ENCODE measurements at places on chromosomes 3 and 15.

DNA sequence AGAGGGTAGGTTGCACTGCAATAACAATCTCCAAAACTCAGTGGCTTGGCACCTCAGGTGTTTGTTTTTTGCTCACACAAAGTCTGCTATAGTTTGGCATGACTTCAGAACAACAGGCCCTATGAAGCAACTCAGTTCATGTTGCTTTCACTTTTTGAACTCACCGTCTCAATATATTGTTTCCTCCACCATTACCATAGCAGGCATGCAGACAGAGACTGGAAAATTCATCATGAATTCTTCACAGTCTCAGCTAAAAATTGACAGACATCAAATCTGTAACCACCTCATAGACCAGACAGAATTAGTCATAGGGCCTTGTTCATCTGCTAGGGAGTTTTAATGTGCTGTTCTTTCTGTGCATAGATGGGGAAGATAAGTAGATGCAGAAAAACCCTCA, 161.4 kb upstream of the POU1F1 start:
- no peak for DNase-seq

DNA sequence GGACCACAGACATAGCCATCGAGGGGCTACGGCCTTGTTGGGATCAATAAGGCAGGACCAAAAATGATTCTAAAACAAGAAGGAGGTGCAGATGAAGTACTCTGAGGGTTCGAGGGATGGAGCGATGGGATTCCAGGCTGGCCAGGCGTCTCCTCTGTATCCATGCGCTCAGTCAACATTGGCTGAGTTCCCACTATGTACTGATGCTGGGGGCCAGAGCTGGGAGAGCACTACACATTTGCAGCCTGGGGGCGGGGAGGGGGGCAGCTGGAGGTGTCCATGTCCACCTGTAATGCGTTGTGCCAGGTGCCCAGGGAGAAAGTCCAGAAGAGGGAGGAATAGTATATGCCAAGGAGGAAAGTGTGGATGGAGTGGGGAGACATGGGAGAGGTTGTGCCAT, 81.5 kb downstream of the AAGAB start:
- DNase-seq, result no peak

DNA sequence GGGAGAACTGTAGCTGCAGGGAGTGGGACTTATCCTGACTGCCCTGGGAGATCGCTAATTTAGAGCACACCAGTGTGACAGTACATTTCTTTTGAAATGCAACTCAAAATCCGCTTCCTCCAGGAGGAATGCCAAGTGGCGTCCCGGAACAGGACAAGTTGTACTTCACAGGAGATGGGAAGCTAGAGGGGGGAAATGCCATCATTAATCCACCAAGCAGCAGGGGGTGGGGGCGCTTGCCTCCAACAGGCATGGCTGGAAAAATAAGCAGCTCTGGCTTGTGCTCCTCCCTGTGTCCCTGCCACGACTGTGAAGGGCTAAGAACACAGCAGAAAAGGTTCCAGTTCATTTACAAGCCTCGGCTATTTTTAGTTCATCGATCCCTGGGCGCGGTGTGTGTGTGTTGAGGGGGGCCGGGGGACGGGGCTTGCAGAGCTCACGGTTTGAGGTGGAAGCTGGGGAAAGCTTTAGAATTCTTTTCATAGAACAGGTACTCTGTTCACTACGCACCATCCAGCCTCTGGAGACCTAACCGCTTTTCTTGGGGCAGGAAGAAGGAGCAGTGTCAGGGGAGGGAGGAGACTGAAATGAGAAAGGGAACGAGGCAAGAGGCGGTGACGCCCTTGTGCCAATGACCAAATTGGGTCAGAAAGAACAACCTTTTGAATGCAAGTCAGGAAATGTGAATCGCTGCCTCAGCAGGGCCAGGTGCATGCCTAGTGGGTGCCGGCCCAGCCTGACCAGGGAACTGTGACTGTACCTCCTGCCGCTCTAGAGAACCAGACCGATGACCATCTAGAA, 51.8 kb upstream of the DGKG start:
- DNase-seq, result peak; percentile 55

DNA sequence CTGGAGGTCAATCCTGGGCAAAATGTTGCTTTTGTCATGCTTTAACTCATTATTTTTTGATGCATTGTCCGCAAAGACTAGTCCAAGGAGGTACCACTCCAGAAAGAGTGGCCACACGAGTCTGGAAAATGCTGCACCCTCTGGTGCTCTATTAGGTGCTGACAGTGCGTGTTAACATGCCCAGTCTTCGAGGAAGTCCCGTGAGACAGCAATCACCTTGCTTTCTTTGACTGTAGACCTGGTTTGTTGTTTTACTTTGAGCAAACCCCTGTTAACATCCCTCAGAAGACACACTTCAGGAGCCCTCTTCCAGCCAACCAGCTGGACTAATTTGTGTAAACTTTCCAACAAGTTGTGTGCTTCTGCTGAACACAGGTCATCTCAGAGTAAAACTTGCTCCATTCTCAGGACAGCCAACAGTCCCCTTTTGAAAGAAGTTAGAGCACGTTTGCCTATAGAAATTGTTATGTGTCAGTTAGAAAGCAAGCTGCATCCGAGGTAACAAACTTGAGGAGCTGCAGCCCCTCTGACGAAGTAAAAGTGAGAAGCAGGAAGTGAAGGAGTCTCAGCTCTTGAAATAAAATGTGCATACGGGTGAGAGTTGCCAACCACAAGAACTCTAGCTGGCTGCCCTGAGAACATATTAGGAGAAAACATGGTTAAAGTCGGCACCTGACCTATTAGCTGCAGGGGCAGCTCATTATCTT, 205.0 kb downstream of the LPP start:
- DNase-seq, result no peak

DNA sequence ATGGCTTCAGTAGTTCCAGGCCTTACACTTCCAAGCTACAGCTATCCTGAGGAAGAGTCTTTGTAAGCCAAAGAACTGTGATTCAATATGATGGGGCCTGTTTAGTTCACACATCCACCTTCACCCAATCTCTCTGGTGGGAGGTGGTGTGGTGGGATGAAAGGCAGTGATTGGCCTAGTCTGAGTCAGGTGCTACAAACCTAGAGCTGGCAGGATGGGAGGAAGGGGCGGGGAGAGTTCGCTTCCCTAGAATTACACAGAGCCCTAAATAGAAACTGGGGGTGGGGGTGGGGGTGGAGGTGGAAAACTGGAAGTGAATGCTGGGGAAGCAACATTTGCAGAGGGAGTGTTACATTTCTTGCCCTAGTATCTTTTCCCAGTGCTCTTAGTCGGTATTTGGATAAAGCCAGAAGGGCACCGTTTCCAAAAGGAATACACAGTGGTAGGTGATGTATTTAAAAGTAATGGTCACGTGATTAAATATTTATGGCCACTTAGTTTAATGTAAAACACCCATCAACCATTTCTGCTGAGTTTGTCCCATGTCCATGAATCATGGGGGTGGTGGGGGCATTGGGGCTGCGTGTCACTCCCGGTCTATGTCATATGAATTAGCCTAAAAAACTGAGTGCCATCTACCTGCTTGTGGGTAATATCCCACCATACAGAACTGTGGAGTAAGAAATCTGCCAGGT, 247.6 kb upstream of the PROK2 start:
- DNase-seq, result no peak
